ENCODE measurements at places on chromosomes 4 and X.

- no peak for DNase-seq
These were observed 81.0 kb upstream of the KLF3 start for GRCh38 chr4:38582889-38583470.

- DNase-seq: no peak
These were observed 103.4 kb upstream of the PAK3 start for GRCh38 chrX:110992611-110993010.

DNA sequence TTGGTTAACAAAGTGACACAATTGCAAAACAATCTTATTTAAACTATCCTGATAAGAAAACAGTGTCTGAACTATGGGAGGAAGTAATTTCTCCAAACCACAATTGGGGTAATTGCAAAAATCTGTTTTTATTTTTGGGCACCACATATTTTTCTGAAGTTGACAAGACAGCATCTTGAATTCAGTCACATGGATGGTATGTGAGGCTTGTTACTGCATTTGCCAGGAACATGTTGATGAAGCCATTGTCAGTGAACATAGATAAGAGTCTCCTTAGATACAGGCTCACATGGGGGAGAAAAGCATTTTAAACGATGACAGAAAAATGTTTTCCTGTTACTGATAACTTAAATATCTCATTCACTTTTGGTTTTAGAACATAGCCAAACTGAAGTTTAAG, 5.5 kb upstream of the USP53 start:
- DNase-seq: no peak

- DNase-seq: no peak
These were observed 5.1 kb downstream of the PPARGC1A start for GRCh38 chr4:23884741-23885140.

DNA sequence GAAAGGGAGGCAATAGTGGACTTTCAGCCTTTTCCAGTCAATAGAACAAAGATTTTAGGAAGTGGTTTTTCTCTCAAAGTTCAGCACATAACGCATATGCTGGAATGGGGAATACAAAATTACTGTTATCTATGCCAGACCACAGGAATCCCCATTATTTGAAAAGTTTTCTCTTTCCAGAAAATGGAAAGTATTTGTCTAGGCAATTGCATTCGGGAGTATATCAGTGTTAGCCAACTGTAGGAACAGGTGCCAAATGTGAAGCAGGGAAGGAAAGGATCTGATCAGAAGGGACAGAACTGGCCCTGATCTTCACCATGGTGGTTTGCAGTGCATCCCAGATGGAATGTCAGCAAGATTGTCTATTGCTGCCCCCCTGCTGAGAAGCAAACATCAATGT, 213.6 kb downstream of the CPE start:
- DNase-seq: no peak

- DNase-seq: no peak
These were observed 142.3 kb upstream of the F9 start for GRCh38 chrX:139388254-139388653.

DNA sequence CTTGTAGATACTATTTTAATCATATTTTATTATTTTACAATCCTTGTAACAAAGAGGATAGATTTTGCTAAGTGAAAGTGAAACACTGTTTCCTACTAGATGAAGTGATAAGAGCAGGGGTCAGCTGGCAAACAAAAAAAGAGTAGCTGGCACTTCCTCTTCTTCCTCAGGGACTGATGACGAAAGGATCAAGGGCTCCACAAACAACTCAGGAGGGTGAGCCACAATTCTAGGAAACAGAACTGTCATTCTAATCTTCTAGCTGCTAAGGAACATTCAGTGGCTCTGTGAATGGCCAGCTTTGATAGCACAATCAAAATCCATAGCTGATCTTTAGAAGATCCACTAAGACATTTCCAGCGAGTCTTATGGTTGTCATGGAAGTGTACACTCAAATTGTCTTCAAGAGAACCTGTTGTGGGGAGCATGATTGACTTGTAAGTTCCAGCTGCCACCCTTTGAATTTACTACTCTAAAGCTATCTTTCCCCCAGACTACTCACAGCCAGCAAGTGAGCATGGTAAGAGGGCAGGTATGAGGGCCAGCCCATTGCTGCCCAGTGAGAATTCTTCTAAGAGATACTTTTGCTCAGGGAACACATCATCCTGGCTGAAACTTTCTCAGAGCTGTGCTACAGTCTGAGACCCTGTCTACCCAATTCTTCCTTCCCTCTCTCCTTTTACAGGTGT, 275.7 kb upstream of the RASGEF1B start:
- DNase-seq: no peak

GRCh38 chr4:146063143-146063542, 112.4 kb upstream of the LSM6 start:
- no peak for DNase-seq

DNA sequence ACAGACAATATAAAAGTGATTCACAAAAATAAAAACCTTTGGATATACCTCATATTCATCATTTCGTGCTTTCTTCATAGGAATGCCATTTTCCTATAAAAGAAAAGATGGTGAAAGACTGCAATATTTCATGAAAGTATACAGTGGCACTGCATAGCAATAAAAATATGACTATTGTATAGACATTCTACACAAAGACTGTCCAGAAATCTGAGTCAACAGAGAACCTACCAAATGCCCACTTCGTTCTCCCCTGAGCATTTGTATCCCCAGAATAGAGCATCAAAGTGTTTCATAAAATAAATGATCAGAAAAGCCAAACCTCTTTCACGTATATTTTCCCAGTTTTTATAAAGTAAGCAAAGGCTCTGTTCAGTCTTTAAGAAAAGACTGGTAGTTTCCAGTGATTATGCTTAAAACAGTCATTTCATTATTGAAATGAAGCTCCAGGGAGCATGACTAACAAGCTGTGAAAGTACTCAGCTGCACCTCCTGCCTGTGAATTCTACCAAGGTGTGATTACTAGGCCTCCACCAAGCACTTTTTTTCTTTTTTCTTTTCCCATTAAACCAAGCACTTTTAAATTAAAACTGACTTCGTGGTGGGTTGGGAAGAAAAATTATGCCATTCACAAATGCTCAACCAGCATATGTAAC, 20.2 kb downstream of the PPA2 start:
- DNase-seq: no peak

DNA sequence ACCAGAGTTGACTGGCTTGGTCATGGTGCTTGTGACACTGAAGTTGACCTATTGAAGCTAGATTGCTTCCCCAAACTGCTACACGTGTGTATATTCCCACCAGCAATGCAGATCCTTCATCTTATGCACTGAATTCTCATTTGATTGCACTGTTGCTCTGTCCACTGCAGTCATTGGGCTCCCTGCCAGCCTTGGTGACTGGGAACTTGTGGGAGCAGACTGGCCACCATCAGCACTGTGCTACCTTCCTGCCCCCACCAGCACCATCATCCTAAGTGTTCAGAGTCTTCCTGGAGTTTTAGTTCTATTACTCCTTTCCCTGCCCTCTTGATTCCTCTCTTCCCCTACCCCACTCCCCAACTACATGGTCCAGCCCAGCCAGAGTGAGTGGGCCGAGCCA, 117.7 kb upstream of the PRPS2 start:
- DNase-seq: peak; percentile 68

DNA sequence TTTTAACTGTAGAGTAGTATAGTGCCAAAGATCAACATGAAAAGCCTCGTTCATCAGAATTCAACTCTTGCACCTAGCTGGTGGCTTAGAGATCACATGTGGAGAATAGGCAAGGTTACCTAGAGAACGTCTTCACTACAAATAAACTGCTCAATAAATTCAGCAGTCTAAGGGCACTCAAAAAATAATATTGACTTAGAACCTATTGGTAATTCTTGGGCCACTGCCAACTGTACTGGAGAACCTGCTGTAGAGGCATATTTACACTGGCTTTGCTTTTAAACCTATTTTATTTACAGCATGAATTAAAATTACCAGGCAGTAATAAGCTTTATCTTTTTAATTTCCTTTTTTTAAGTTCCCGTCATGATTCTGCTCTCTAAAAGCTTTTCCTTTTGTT, 343.7 kb downstream of the PDHA2 start:
- DNase-seq: no peak

DNA sequence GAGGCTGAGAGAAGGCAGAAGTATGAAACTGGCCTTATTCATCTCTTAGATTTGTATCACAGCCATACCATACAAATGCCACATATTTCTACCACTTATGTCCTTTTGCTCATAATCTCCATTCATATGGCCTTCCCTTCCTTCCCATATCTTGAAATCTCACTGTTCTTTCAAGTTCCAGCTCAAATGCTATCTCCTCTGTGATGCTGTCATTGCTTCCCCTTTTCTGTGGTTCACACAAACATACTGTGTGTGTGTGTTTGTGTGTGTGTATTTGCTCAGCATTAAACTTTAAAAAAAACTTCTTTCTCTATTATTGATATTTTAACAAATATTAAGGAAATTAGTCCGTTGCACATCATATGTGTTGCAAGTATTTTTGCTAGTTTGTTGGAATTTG, 26.7 kb downstream of the PHKA1 start:
- no peak for DNase-seq

GRCh38 chr4:185256446-185256845, 47.0 kb downstream of the SNX25 start:
- no peak for DNase-seq

DNA sequence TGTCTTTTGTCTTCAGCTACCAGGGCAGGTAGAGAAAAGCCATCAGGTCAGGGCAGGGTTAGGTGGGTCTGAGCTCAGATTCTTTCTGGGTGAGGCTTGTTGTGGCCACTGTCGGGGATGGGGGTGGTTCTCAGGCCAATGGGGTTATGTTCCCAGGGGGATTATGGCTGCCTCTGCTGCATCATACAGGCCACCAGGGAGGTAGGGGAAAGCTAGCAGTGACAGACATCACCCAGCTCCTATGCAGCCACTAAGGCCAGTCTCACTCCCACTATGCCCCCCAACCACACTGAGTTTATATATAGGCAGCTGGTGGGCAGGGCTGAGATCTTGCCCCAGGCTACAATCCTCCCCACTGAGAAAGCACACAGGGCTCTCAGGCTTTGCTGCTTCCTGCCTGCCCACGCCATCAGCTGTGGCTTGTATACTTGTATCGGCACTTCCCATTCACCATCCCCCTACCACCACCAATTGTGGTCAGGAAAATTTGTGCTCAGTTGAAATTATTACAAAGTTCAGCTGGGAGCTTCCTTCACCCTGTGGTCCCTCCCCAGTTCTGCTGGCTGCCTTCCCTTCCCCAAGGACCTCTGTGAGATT, 72.6 kb upstream of the PTPN13 start:
- DNase-seq: no peak
